NCI-H526 (cell line): ENCODE measurements at places on chromosomes 12 and 14.

DNA sequence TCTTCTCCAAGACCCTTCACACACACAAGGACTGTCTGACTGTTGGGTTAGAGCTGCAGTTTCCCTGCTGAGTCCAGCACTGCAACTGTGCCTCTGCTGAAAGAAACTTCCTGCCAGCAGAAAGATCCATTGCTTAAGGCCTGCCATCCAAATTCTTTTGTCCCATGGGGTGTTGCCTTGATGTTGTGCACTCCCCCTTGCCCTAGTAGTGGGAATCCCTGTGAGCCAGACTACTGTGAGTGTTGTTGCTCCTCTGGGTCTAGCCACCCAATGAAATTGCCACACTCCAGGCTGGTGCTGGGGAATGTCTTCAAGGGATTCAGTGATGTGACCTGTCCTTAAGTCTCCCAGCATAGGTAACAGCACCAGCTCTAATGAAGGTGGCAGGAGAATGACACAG lies 166.6 kb upstream of the PDE3A start:
- DNase-seq = no peak

- DNase-seq = no peak
Measured at GRCh38 chr12:68497702-68498101, 113.0 kb upstream of the RAP1B start.

DNA sequence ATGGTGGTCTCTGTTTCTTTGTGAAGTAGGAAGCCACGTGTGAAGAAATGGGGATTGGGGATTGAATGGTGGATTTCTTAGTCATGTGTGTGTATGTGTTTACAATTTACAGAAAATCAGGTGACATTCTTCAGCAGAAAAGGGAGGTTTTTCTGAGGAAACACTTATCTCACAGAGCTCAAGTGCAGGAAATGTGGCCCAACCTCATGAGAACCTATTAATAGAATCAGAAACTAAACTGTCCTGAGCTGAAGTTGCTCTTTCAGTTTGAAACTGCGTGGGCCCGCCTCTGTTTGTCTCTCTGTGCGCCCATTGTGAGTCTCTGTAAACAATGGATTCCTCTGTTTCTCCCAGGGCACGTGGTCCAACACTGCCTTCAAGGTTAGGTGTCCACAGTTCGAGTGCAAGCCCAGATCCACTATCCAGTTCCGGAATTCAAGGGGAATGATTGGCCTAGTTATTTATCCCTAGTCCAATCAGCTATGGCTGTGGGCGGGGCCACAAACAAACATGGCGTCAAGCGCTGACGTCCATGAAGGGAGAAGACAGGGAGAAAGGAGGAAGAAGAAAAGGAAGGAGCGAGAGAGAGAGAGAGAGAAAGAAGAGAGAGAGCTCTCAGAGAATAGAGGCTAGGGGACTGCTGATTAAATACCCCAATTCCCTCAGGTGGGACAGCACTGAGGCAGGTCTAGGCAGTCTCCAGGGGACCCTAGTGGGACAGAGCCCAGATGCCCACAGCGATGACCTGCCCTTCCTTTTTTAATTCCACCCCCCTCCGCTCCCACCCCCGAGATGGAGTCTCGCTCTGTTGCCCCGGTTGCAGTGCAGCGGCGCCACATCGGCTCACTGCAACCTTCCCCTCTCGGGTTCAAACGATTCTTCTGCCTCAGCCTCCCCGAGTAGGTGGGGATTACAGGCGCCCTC lies 31.4 kb upstream of the C12orf76 start:
- no peak for DNase-seq

DNA sequence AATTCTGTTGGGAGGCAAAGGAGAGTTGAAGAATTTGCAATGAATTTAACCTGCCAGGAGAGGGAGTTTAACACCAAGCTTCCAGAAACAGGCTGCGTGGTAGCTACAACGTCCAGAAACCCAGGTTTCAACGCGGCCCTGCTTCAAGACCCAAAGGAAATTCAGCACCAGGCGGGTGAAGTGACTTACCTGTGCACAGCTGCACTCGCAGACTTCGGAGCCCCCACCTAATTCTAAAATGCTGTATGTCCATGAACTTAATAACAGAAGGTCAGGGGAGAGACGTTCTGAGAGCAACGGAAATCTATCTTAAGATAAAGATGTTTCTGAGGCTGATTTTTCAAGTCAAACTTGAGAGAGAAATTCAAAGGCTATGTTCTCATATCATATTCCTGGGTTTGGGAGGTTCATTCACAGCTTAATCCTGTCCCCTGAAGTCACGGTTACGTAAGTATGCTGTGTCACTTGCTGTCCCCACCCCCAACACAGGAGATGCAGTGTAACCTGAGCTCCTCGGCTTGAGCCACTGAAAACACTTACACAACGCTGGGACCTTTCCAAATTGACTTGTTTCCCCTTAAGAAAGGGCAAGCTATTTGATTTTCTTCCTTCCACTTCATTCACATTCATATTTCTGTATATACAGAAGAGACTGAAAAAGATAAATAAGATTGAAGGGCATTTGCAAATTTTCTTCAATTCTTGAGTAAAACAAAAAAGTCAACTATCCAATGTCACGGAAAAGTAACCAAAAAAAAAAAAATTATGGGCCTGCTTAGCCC lies 22.7 kb downstream of the CLIP1 start:
- DNase-seq = peak; percentile 58

GRCh38 chr14:80379035-80379434 lies 167.7 kb upstream of the DIO2 start:
- no peak for DNase-seq

- no peak for DNase-seq
Measured at GRCh38 chr12:69150083-69150795, 89.1 kb upstream of the CPSF6 start.

- DNase-seq = no peak
Measured at GRCh38 chr12:47385653-47386052, 305.9 kb upstream of the AMIGO2 start.

DNA sequence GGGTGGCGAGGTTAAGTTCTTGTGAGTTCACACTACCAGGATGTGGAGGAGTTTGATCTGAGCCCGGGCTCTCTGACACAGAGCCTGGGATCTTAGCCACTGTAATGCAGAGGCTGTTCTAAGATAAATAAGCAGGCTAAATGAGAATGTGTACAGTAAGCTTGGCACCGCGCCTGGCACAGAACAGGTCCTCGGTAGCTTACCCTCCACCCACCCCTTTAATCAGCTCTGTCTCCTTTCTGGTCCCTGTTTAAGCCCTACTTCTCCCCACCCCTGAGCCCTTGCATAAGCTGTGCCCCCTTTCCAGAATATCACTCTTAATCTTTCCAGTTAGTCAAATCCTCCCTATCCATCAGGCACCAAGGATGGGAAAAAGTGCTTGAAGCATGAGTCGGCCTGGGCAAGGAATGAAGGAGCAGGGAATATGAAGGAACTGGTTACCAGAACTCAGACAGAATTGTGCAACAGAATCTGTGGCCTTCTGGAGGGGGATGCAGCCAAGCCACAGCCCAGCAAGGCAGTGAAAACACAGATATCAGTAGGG lies 32.8 kb upstream of the CMKLR1 start:
- no peak for DNase-seq

- peak; percentile 63 for DNase-seq
Measured at GRCh38 chr12:99111600-99111999, 466.5 kb downstream of the APAF1 start.

DNA sequence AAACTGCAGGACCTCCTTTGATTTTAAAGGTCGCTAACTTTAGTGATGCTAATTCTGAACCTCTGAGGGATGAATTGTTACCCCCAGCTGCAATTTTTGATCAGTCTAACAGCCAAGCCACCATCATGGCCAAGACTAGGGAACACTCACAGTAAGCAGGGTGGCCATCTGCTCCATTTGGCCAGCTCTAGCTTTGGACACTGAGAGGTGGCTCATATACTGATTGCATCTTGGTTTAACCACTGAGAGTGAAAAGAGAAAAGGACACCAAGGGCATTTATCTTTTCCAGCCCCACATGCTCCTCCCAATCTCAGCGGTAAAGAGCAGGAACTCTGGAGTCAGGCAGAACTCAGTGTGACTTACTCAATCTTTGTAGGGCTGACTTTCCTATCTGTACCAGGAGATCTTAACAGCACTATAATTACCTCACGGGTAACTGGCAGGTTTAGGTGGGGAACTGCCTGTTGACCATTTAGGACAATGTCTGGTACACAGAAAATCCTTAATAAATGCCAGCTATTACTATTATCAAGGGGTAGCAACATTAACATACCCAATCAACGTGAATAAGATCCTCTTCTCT lies 6.2 kb downstream of the LPCAT3 start:
- no peak for DNase-seq

DNA sequence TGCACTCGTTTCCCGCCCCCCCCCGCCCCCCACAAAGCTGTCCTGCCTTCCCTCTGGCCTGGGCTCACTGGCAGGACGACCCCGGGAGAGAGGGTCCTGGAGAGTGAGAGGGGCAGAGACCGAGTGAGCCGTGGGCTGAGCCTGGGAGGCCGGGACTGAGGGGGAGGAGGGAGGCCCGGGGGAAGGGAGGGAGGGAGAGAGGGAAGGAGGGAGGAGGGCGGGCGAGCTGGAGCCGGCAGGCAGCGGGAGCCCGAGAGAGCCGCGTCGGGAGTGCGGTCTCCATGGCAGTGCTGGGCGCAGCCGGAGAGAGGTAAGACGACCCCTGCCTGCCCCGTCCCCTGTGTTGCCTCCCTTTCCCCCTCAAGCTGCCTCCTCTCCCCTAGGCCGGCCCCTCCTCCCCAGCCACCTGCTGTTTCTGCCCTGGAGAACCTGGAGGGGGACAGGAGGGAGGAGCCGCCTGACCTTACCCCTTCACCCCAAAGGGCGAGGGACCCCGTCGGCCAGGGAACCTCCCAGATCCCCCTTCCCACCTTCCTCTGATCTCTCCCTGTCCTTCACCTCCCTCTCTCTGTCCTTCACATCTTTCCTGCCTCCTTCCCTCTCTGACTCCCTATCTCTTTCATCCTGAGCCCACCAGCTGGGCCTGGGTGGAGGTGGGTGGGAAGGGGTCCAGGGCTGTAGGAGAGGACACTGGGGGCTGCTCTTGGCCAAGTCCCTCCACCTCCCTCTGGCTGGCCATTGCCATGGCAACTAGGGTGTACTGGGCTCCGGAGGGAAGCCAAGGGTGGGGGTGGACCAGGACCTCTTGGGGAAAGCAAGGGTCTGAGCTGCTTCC lies at the start of gene GPR162:
Gene GPR162, plus strand, starts transcription at position 231 of the 835 bp plus-strand sequence. CDS start 2,078 bp downstream, outside the sequence.
- DNase-seq = peak; percentile 76

- DNase-seq = no peak
Measured at GRCh38 chr14:85596562-85596961, 66.6 kb downstream of the FLRT2 start.

- no peak for DNase-seq
Measured at GRCh38 chr14:105884808-105885281, 358.5 kb downstream of the TMEM121 start.

GRCh38 chr12:90978117-90978770 lies 23.3 kb upstream of the CCER1 start:
- DNase-seq = no peak

DNA sequence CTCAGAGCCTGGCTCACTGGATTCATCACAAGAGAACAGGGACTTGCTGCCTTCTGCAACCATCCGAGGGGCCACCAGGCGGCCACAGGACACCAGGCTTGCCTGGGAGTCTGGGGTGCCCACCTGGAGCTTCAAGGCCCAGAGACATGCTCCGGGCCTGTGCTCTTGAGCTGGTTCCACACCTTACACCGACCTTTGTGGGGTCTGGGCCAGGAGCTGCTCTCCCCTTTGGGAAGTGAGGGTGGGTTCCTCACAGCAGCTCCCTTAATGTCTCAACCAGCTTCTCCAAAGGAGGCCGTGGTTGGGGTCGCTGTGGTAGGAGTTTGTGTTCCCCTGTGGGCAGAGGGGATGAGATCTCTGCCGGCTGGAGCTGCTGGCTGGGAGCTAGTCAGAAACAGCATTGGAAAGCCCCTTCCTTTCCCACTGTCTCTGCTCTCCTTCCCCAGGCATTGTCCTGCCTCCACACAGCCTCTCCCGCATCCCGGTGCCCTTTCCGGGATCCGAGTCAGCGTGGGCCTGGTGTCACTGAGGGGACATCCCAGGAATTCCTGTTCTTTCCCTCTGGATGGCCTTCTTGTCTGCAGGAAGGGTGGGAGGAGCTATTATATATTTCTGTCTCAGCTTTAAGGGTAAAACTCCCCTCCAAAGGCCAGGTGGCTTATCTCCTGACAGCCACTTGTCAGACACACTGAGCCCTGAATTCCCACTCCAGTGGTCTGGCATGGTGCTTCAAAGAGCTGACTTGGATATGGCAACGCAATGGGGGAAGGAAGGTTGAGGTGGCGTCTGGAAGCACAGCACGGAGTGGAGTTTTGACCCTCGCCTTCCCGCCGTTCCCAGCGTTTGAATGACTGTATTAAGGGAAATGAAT lies 5.1 kb upstream of the PAPLN start:
- DNase-seq = peak; percentile 60

DNA sequence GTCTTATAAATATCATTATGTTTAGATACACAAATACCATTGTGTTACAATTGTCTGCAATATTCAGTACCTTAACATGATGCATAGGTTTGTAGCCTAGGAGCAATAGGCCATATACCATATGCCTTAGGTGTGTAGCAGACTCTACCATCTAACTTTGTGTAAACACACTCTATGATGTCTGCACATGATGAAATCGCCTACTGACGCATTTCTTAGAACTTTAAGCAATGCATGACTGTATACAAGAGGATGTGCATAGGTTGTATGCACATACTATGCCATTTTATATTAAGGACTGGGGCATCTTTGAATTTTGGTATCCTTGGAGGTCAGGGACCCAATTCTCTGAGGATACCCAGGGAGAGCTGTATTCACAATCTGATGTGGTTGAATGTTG lies 10.1 kb upstream of the BTG1 start:
- no peak for DNase-seq

GRCh38 chr14:50670866-50671256 lies 2.8 kb upstream of the SAV1 start:
- no peak for DNase-seq

- DNase-seq = no peak
Measured at GRCh38 chr12:71601546-71601945, 62.1 kb downstream of the ZFC3H1 start.

DNA sequence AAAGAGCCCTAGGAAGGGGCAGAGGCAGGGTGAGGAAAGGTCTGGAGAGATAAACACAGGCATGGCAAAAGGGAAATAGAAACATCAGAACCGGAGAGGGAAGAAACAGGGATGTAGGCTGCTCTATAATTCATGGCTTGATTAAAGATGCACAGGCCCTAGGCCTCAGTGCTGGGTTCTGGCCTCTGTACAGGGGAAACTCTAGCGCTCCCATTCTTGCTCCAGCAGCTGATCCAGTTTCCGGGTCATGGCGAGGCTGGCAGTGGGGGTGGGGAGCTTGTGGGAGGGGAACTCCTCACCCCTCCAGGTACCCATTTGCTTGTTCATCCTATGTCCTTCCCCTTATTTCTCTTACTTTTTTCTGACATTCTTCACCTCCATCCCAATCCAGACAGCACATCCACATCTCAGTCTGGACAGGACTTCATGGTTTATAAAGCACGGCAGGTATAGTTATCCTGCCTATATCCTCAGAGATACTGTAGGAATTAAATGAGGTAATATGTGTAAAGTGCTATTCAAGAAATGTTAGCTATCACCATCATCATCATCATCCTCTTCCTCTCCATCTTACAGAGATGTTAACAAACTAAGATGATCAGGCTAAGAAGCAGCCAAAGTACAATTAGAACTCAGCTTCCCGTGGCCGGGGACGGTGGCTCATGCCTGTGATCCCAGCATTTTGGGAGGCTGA lies 8.0 kb upstream of the GPR84 start:
- DNase-seq = no peak
